Left ventricle myocardium superior (tissue), 1 donor: ENCODE measurements at places on chromosomes 7 and 10. TPM values are rescaled to one million over a fixed set of nuclear protein-coding genes. Genes with fewer than 3 reads are reported as not detected.

GRCh38 chr10:105096316-105096715 is 455.2 kb downstream of the SORCS3 start:
- DNase-seq = no peak

Gene GIMAP8
- total RNA-seq = 16.2 TPM

GRCh38 chr7:44622342-44623151 is 16.1 kb downstream of the OGDH start:
- no peak for DNase-seq

Gene TSPAN12
- 69.0 TPM for total RNA-seq

DNA sequence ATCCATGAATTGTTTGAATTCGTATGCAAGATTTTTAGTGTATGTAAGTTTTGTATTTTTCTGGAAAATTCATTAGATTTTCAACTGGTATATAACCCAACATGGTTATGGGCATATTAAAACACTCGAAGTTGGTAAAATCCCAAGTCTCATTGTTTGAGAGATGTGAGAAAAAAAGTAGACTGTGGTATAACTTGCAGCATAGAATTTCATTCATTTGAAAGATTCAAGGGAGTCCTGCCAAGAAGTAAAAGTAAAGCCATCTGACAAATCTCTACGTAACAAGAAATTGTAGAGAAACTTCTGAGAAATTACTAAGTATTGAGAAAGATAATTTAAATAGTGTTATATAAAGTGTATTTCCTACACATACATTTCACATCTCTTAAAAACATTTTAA is 40.2 kb downstream of the SEMA3E start:
- DNase-seq = no peak

- peak; percentile 92 for DNase-seq
These were observed at the start of gene IL6 for GRCh38 chr7:22726907-22727713. TSS of gene IL6 (plus strand) at chr7:22727200. CDS start at chr7:22727263, 63 bp downstream.

Gene BHLHA15
- total RNA-seq = not detected

DNA sequence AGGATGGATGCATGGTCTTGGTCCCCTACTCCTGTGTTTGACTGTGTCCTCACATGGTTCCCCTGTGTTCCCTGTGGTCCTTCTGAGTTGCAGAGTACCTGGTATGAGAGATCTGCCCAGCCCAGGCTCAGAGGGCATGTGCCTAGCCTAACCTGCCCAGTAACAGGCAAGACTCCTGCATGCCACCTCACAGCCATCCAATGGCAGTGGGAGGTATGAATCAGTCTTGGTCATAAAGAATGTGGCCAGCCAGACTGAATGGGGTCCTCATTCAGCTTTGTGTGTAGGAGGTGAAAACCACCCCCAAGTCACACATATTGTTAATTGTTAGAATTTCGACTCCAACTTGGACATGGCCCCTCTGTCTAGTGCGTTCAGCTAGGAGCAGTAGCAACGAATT is 17.2 kb upstream of the GPR158 start:
- DNase-seq = no peak

Gene INHBA
- total RNA-seq = 1.5 TPM

Gene WDR11
- 13.0 TPM for total RNA-seq

DNA sequence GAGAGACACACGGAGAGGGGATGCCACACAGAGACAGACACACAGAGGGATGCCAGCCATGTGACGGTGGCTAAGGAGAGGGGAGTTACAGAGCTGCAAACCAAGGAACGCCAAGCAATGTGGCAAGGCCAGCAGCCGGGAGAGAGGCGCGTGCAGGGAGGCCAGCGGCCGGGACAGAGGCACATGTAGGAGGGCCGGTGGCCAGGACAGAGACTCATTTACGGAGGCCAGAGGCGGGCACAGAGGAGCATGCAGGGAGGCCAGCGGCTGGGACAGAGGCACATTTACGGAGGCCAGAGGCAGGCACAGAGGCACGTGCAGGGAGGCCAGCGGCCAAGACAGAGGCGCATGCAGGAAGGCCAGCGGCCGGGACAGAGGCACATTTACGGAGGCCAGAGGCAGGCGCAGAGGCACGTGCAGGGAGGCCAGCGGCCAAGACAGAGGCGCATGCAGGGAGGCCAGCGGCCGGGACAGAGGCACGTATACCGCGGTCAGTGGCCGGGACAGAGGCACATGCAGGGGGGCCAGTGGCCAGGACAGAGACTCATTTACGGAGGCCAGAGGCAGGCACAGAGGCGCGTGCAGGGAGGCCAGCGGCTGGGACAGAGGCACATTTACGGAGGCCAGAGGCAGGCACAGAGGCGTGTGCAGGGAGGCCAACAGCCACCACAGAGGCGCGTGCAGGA is 40.4 kb downstream of the INSIG1 start:
- DNase-seq = no peak
